HepG2 (cell line): ENCODE measurements at places on chromosomes 5 and 9. TPM values are rescaled to one million over a fixed set of nuclear protein-coding genes. Genes with fewer than 3 reads are reported as not detected.

The MYOT gene
- total RNA-seq, result not detected in 2 replicates

DNA sequence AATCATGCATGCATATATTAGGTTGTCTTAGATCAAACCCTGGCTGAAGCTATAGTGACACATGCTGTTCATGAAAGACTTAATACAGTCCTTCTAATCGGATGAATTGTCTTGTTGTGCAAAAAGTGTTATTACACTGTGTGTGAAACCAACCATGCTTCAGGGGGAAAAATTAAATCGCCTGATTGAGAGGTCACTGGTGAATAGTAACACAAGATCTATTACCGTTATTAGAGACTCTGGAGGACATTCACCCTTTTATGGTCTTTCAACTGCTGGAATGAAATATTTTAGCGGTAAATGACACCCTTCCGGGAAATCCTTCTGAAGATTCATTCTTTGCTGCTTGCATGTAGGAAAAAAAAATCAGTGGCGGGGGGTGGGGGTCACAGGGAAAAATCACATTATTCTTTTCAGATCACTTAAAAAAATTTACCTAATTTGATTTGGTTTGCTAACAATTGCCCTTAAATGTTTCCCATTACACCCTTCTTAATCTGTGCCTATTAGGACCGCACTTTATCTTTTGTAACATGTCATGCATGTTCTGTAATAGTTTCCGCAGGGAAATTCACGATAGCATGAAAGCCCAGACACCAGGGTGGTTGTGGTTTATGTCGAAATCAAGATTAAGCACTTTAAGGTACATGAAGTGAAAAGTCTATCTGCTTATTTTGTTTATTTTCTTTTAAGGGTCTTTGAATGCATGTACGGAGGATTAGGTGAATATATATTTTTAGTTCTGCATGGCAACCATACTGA, 120.6 kb downstream of the FOCAD start:
- DNase-seq, result no peak

The SAPCD2 gene
- 35.9 and 42.8 TPM in 2 replicates for total RNA-seq

The CSNK1G3 gene
- total RNA-seq, result 31.5 and 35.4 TPM in 2 replicates

The CNTLN gene
- 5.7 and 6.4 TPM in 2 replicates for total RNA-seq

DNA sequence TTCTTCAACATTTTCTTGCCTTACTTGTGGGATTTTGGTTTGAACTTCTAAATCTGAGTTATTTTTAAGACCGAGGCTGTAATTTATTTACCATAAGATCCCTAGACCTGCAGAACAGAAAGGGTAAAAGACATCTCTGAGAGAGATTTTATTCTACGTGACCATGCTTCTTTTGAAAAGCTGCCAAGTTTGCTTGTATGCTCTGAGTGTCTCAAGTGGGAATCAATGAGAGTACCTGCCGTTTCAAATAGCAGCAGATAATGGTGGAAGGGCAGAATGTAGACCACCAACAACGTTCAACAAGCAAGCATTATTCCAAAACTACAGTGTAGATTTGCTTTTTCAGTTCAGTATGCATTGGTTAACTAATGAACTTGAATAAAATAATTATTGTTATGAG, 108.6 kb upstream of the MINAR2 start:
- DNase-seq, result no peak

DNA sequence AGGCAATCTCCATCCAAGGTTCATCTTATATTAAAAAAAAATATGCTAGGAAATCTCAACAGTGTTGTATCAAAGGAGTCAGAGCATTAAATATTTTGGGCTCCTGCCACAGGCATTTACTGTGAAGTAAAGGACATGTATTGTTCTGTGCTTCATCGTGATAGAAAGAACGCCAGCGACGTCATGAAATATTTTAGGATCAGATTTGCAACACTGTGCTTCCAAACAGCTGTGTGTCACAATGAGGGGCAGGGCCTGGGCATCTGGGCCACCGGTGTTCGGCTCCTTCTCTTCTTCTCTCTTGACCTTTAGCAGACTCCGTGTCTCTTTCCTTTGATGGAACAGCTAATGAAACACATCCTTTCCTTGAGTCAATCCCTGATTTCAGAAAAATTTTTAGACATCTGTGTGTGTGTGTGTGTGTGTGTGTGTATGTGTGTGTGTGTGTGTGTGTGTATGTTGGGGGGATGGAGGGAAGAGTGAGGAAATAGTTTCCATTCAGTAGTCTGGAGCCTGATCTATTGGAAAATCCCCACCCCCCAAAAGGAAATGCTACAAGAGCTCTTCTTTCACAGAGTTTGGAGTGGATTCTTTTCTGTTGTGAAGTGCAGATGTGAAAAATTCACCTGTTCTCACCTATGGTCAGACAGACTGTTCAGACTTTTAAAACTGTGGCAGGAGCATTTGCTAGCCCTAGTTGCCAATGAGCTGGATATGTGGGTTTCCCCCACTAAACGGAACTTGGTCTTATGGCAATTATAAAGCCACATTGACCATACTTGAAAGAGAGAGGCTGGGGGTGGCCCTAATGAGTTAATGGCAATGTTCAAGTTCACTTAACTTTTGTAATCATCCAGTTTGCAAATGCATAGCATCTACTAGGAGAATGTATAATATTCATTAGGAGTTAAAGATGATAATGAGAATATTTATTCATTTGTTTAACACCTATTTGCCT, 18.1 kb upstream of the TNC start:
- no peak for DNase-seq

- DNase-seq, result no peak
These were observed 177.8 kb downstream of the NSG2 start for GRCh38 chr5:174223355-174223754.

DNA sequence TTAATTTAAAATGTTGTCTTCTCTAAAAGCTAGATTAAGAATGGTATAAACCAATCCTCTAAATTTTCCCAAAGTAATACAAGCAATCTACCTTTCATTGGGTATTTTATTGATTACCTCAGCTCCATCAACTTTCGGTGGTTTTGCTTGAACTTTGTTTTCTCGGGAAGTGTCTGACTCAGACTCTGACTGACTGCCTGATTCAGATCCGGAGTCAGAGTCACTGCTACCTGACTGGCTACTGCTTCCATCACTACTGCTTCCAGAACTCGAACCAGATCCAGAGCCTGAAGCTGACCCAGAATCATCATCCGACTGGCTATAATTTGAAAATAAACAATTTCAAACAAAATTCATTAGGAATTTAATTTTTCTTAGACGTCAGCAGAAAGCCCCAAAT, 24.0 kb downstream of the CHD1 start:
- no peak for DNase-seq

- no peak for DNase-seq
These were observed 33.1 kb downstream of the FAM114A2 start for GRCh38 chr5:154005648-154006047.

GRCh38 chr5:177431317-177432142, 5.1 kb downstream of the GRK6 start:
- no peak for DNase-seq

DNA sequence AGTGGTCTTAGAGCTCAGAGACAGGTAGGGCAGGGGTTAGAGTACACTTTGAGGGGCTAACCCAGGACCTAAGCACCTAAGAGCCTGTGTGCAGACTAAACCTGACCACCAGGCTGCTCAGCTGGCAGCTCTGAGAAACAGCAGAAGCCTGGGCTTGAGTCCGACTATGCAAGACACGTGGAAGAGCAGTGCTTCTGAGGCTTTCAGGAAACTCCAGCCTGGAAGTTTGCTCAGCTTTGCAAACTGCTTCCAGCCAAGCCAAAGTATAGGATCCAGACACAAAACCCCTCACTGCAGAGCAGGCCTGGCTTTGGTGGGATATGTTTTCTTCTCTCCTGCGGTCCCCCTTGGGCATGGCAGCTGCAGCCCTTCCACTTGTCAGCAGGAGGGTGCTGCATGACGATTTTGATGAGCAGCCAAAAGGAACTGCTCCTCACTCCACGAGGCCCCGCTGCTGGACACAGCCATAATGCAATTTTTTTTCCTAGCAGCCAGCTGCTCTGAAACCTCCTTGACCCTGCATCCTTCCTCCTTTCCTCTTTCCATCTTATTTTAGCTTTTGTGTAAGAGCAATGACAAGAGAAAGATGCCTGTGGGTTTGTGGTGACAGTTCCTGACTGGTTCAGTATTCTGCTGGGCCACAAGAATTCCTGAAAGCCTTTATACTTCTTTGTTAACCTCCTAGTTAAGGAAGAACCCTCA, 123.1 kb downstream of the LIFR start:
- no peak for DNase-seq

DNA sequence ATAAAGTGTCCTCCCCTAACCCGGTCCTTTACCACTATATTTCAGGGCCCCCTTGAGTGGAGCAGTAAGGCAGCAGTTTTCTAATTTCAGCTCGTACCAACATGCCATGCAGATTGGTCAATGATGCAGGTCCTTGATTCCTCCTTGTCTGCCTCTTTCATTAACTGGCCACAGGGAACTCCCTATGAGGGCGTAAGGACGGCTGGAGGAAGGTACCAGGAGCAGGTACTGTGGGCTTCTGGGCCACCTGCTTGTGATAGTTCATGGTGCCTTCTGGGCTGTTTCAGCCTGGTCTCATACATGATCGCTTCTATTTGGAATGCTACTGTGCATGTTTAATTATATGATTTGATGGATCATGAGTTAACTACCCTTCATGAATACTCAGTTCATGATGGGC, 9.4 kb upstream of the ZFR start:
- DNase-seq, result no peak

DNA sequence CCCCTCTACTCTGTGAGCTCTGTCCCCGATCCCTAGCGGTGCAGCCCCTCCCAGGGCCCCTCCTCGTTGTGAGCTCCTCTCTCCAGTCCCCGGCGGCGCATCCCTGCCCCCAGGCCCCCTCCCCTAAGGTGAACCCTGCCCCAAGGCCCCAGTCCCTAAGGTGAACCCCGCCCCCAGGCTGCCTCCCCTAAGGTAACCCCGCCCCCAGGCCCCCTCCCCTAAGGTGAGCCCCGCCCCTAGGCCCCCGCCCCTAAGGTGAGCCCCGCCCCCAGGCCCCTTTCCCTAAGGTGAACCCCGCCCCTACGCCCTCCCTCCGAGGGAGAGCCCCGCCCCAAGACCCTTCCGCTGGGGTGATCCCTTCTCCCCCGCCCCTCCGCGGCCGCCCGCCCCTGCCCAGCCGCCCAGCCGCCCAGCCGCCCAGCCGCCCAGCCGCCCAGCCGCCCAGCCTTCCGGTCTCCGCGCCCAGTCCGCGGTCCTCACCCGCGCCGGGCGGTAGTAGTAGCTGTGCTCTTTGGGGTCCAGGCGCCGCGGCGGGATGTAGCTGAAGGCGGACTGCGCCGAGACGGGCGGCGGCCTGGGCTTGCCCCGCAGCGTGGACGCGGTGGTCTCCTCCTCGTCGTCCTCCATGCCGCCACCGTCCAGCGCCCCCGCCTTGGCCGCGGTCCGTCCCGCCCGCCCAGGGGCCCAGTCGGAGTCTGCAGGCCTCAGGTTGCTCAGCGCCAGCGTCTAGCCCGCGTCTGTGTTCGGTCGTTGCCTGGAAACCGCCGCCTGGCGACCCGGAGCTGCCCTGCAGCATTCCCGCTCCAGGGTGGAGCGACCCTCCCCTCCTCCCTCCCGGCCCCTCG, at the start of gene CFAP90:
CFAP90 (minus strand) TSS at position 739 of the 845 bp plus-strand sequence; CDS start at position 627, 112 bp downstream.
- DNase-seq, result peak; percentile 49

- no peak for DNase-seq
These were observed 23.5 kb downstream of the SPTAN1 start for GRCh38 chr9:128575916-128576315.

- DNase-seq, result no peak
These were observed 27.6 kb downstream of the HNRNPH1 start for GRCh38 chr5:179595916-179596315.

The SMC2 gene
- 36.7 and 66.8 TPM in 2 replicates for total RNA-seq

The TTC16 gene
- not detected in 2 replicates for total RNA-seq

The GKAP1 gene
- 5.8 and 6.1 TPM in 2 replicates for total RNA-seq

DNA sequence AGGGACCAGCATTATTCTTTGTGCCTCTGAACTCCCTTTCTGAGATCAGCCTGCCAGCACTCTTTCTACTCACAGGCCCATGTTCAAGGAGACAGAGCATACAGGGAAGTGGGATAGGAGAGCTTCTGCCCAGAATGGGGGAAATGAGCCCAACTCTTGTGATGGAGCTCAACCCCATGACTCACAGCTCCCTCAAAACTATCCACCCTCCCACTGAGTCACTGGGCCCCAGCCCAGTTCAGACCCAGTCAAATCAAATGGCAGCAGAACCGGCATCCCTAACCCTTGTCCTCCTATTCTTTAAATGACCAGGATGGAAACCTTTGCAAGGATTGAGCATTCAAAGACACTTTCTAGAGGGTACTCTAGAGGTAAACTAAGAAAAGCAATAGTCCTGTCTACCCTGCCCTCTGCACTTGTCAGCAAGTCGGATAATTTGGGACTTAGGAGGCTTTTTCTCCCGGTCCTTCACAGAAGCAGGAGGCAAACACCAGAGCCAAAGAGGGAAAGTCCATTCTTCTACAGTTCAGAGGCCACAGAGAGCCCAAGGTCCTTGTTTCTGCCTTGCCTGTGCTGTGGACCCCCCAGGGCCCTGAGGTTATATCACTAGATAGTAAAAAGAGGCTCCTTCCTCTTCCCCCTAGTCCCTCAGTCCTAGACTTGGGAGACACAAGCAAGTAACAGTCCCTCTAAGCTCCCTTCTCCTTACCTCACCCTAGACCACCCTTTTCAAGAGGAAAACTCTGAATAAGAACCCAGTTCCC, 3.2 kb downstream of the ATOSB start:
- DNase-seq, result no peak

DNA sequence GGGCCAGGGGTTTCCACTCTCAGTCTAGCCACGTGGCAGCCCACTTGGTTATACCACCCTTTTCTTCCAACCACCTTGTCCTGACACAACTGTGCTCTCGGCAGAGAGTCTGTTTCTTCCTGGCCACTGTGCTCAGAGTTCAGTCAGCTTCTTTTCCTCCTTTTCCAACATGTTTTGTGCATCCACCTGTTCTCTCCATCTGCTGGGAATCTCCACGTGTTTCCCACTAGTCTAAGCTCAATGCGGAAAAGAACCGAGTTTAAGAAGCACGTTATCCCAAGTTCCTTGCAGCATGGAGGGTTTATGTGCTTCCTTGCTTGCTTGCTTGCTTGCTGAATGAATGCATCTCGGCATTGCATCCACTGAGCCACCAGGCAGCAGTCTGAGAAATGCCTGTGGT, 543.6 kb upstream of the DAP start:
- DNase-seq, result no peak

GRCh38 chr9:82987370-82988189, 75.4 kb downstream of the RASEF start:
- DNase-seq, result no peak

The CD74 gene
- 30.1 and 84.4 TPM in 2 replicates for total RNA-seq

DNA sequence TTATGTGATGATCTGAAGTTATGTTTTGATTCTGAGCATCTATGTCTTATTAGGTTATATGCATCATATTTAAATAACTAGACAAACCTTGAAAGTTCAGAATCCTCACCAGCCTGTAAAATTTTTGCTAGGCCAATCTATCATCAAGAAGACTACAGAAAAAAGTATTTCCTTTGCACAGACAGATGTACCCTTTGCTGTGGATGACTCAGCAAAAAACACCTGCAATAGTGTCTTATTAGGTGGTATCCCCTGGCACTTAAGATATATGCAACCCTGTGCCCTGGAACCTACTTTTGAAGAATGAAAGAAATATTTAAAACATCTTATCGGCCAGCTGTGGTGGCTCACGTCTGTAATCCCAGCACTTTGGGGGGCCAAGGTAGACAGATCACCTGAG, 130.6 kb downstream of the SLF1 start:
- DNase-seq, result no peak

- no peak for DNase-seq
These were observed 40.0 kb upstream of the ABL1 start for GRCh38 chr9:130794923-130795495.

GRCh38 chr5:111198281-111198966, 25.8 kb upstream of the CAMK4 start:
- no peak for DNase-seq
